ENCODE measurements at places on chromosomes 3 and 15.

DNA sequence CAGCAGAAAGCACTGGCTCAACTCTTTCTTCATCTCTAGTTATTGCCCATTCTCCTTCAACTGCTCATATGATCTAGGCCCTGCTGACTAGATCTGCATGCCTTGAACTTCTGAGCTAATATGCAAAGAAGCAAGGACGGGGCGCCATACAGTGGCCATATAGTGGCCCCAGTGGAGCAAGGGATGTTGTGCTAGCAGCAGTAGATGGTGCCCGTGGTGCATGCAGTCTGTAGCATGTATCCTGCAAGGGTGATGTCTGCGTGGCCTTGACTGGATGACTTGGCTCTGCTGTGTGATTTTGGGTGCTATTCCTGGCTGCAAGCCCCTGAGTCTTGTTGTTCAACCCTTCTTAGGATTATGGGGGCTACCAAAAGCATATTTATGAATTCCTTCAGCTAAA lies 12.2 kb upstream of the NMD3 start:
- DNase-seq = no peak

DNA sequence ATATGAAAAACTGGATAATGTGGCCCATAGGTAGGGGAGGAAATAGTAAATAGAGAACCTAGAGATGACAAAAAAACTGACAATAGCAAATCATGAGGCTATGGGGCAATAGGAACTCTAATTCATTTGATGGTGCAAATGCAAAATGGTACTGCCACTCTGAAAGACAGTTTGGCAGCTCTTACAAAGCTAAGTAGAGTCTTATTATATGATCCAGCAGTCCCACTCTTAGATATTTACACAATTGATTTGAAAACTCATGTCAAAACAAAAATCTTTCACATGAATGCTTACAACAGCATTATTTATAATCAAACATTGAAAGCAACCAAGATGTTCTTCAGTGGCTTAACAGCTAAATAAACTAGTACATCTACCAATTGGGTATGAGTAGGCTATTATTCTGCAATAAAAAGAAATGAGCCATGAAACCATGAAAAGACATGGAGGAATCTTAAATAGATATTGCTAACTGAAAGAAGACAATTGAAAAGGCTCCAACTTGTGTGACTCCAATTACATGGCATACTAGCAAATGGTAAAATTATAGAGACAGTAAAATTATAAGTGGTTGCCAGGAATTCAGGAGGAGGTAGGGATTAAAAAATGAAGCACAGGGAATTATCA lies 321.8 kb upstream of the STAC start:
- no peak for DNase-seq

- DNase-seq = no peak
Observed at GRCh38 chr15:58344213-58345070, 87.3 kb upstream of the LIPC start.

- DNase-seq = no peak
Observed at GRCh38 chr15:48032911-48033310, 87.9 kb upstream of the SLC24A5 start.

DNA sequence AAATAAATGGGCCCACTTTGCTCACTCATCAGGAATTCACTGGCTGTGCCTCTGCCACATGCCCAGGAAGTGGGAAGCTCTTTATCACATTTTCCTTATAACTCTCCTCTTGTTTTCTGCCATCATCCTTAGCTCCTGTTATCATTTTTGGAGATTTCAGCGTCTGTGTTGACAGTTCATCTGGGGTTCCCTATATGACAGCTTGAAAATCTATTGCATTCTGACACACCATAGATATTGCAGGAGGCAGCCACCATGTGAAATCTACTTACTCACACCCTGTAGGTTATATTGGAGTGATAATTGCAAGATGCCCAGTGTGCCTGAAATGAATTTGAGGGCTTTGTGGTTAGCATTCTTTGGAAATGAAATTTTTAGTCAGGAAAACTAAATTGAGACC lies 132.9 kb downstream of the RYR3 start:
- no peak for DNase-seq

DNA sequence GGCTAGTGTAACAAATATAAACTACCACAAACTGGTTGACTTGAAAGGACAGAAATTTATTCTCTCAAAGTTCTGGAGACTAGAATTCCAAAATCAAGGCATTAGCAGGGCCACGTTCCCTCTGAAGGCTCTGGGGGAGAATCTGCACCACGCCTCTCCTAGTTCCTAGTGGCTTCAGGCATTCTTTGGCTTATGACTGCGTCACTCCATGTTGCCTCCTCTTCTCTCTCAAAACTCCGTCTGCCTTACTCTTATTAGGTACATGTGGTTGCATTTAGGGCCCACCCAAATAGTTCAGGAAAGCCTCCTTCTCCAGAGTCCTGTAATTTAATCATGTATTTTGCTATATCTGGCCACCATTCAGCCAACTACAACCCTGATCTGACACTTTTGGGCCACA lies 174.8 kb downstream of the PEX5L start:
- no peak for DNase-seq

Measured in activated CD8-positive, alpha-beta memory T cell treated with anti-CD3 and anti-CD28 coated beads for 1 hour (primary cell).